ENCODE measurements at places on chromosomes 1 and 21. TPM values are rescaled to one million over a fixed set of nuclear protein-coding genes. Genes with fewer than 3 reads are reported as not detected.

The TPM3 gene
- total RNA-seq: 192 TPM

The OR10Z1 gene
- not detected for total RNA-seq

The HNRNPU gene
- 301 TPM for total RNA-seq

The DPH5 gene
- total RNA-seq: 29.8 TPM

The OR2T2 gene
- not detected for total RNA-seq

The CLCA4 gene
- total RNA-seq: 1.4 TPM

The FAM177B gene
- not detected for total RNA-seq

The RIPK4 gene
- total RNA-seq: 49.4 TPM

The SLC22A15 gene
- total RNA-seq: 7.2 TPM

The RAB25 gene
- 172 TPM for total RNA-seq

The FNDC7 gene
- total RNA-seq: not detected

The TP53BP2 gene
- 74.0 TPM for total RNA-seq

The UQCRHL gene
- 0.68 TPM for total RNA-seq

The COL11A1 gene
- 1.6 TPM for total RNA-seq

The LCE1B gene
- 153 TPM for total RNA-seq

Measured in suprapubic skin (tissue), 4 donors.